Immature natural killer cell (primary cell): ENCODE measurements at places on chromosomes 5 and 9. TPM values are rescaled to one million over a fixed set of nuclear protein-coding genes. Genes with fewer than 3 reads are reported as not detected.

Gene ZNF483
- 2.1 TPM for polyA plus RNA-seq

Gene TAF11L8
- not detected for polyA plus RNA-seq

Gene KIF12
- not detected for polyA plus RNA-seq

- no peak overlapping the region for H3K27ac ChIP-seq
- peaks cover 5% of the 10 kb centered on the region for H3K36me3 ChIP-seq
- H3K4me3 ChIP-seq: no peak overlapping the region
Measured at GRCh38 chr9:76359365-76359764, 34.9 kb downstream of the RFK start.

DNA sequence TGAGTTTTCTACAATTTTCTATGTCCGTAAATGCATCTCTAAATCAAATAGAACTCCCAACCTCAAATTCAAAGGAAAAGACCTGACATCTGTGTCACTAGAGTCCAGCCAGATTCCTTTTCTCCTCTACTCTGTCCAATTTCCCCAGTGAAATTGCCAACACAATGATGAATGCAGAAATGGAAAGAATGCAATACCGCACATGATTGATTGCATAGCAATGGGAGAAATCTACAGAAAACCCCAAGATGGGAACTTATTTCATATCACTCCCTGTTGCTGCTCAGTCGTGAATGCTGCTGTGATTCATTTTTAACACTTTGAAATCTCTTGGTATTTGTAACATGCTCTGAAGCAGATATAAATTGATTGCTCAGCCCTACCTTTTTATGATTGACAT is 355.1 kb upstream of the TUSC1 start:
- H3K4me1 ChIP-seq: no peaks in the 10 kb centered on the region
- H3K36me3 ChIP-seq: no peaks in the 10 kb centered on the region
- no peaks in the 10 kb centered on the region for H3K27me3 ChIP-seq
- H3K27ac ChIP-seq: no peak overlapping the region

- H3K36me3 ChIP-seq: no peaks in the 10 kb centered on the region
- DNase-seq: no peak
- H3K27ac ChIP-seq: no peak overlapping the region
- no peak overlapping the region for H3K4me3 ChIP-seq
- H3K27me3 ChIP-seq: no peaks in the 10 kb centered on the region
Measured at GRCh38 chr5:155475318-155475717, 461.8 kb downstream of the KIF4B start.

DNA sequence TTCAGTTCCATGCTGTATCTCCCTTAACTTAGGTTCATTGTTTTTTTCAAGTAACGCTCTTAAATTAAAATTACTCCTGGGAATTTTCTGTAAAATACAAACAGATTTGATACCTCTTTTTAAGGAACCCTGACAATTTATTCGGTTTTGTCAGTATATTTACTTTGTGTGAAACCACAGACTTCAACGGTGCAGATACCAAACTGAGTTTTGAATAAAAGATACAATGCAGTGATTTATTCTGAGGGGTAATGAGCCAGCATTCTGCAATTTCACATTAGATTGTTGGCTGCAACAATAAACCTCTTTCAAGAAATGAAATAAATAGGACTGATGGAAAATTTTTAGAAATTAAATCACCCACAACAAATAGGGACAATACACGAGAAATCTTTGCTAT is 308.6 kb upstream of the EDIL3 start:
- DNase-seq: no peak
- no peaks in the 10 kb centered on the region for H3K27me3 ChIP-seq
- H3K4me3 ChIP-seq: no peak overlapping the region
- no peaks in the 10 kb centered on the region for H3K36me3 ChIP-seq
- no peaks in the 10 kb centered on the region for H3K4me1 ChIP-seq
- no peak overlapping the region for H3K27ac ChIP-seq

GRCh38 chr5:36384845-36385244 is 83.1 kb upstream of the RANBP3L start:
- DNase-seq: no peak
- H3K36me3 ChIP-seq: no peaks in the 10 kb centered on the region
- no peak overlapping the region for H3K4me3 ChIP-seq
- no peak overlapping the region for H3K27ac ChIP-seq
- H3K27me3 ChIP-seq: peaks cover 8% of the 10 kb centered on the region

Gene GALT
- polyA plus RNA-seq: 61.2 TPM

DNA sequence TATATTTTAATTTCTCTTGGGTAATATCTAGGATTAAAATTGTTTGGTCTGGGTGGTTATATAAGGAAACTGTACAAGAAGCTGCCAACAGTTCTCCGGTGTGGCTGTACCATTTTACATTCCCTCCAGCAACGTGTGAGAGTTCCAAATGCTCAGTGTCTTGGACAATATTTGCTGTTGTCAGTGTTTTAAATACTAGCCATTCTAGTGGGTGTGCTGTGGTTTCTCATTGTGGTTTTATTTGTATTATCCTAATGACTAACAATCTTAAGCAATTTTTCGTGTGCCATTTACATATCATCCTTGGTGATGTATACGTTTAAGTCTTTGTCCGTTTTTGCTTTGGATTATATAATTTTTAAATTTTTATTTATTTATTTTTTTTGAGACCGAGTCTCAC is 34.0 kb downstream of the TNFSF15 start:
- H3K4me3 ChIP-seq: no peak overlapping the region
- peaks cover 2% of the 10 kb centered on the region for H3K27me3 ChIP-seq
- no peak overlapping the region for H3K27ac ChIP-seq
- DNase-seq: no peak

DNA sequence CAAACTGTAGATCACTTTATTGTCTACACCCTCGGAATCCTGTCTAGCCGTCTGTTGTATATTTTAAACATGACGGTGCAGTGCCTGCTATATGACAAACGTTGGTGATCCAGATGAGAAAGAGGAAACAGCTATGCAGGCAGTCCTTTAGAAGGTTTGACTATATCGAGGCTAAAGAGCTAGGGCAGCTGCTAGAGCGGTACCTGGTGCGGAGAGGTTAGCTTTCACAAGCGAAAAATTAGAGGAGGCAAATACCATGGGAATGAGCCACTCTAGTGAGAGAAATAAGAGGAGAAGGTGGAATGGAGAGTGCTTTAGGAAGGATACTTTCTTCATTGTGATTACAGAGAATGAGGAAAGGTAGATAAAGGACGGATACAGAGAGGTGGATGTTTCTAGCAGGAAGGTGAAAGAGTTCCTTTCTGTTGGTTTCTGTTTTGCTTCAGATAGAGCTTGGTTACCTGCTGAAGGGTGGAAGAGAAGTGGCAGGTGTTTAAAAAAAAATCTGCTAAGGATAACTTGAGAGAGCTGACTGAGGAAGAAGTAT is 959 bp upstream of the FBXL17 start:
- H3K4me3 ChIP-seq: peak overlapping the region; percentile 93
- H3K27me3 ChIP-seq: peaks cover 12% of the 10 kb centered on the region
- no peaks in the 10 kb centered on the region for H3K36me3 ChIP-seq
- H3K4me1 ChIP-seq: peaks cover 35% of the 10 kb centered on the region

DNA sequence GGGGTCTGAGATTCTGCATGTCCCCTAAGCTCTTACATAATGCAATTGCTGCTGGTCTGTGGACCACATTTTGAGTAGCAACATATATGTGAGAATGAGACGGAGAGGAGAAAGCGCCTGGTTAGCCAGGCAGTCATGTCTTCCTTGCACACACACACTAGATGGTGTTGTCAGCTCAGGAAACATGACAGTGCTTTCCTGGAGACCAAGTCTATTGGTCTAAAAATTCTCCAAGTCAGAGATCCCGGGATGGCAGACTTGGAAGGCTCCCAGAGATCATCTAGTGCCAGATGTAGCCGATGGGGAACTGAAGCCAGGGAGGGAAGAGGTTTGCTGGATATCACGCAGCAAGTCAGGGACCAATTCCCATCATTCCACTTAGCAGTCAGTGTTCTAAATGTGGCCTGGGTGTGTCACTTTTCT is 53.4 kb downstream of the GALNT12 start:
- no peak overlapping the region for H3K4me3 ChIP-seq
- H3K4me1 ChIP-seq: no peaks in the 10 kb centered on the region
- no peak for DNase-seq
- no peak overlapping the region for H3K27ac ChIP-seq

Gene HK3
- polyA plus RNA-seq: 2.4 TPM

DNA sequence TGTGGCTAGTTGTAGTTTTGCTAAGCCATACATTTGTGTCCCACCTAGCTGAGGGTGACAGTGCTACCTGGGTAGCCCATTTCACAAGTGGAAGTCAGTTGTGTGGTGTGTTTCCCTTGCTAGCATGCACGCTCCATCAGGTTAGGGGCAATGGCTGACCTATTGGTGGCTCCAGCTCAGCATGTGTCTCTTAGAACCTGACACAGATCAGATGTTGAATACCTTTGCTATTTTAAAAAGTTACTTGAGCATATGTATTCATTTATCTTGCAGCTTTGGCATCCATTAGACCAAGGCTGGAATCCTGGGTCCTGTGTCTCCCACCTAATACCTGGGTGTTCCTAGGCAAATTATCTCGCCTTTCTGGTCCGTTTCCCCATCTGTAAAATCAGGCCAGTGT is 44.8 kb downstream of the ZNF618 start:
- H3K27ac ChIP-seq: no peak overlapping the region

GRCh38 chr5:170562166-170562874 is 58.5 kb downstream of the KCNIP1 start:
- H3K36me3 ChIP-seq: no peaks in the 10 kb centered on the region
- H3K4me3 ChIP-seq: no peak overlapping the region
- no peak for DNase-seq
- H3K27me3 ChIP-seq: peaks cover 6% of the 10 kb centered on the region

Gene SLC22A4
- polyA plus RNA-seq: not detected

DNA sequence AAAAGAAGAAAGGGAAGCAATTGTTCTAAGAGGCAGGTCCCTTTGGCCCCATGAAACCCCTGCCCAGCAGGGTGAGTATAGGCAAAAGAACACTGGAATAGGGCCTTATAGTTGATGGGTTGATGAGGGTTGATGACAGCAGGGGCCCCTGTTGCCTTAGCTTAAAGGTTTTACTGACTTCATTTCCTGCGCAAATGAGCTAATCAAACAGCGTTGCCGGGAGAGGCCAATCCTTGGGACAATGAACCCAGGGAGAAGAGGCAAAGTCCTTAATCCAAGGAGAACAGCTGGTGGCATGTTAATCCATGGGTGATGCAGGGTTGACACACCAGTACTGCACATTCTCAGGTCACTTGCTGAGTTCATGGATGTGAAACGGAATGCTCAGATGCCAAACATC is 22.0 kb upstream of the EPB41L4B start:
- DNase-seq: no peak
- H3K4me3 ChIP-seq: no peak overlapping the region
- no peak overlapping the region for H3K27ac ChIP-seq
- peaks cover 5% of the 10 kb centered on the region for H3K27me3 ChIP-seq
